ENCODE measurements at places on chromosomes 5 and 9.
A peak's percentile ranks its signal among the peaks of the same experiment; 100 is the strongest.

DNA sequence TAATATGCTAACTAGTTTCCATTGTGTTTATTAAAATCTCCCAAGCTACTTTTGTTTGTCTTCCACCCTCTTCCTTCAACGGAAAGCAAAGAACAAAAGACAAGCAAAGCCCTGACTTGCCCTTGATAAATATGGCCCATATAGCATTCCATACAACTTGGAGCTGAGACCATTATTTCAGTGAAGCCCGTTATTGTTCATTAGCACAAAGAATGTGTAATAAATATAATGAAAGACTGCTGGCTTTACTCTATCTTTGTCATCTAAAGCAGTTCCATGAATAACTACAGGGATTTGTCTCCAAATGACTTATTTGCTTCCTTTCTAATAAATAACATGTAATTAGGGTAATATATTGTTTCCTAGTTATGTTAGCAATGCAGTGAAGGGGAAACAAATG is 270.7 kb upstream of the TLE4 start:
- DNase-seq, result no peak

DNA sequence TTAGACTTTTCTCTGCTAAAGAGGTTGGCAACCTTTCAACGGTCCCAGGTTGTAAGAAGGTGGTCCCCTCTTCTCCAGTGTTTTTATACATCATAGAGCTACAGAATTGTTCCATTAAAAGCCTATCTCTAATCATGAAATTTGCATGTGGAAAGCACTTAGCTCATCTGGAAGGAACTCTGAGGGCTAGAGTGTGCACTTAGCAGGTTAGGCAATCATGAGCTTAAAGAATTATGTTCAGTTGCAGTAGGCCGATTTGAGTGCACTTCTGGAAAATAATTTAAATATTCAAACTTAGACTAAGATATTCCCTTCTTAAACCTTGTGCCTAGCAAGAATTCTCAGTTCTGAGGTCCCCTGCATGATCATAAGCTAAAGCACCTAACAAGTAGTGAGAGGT is 468.7 kb downstream of the SPATA31D1 start:
- no peak for DNase-seq

- no peak for DNase-seq
These were observed 125.0 kb downstream of the ADAMTSL1 start for GRCh38 chr9:18598969-18599368.

DNA sequence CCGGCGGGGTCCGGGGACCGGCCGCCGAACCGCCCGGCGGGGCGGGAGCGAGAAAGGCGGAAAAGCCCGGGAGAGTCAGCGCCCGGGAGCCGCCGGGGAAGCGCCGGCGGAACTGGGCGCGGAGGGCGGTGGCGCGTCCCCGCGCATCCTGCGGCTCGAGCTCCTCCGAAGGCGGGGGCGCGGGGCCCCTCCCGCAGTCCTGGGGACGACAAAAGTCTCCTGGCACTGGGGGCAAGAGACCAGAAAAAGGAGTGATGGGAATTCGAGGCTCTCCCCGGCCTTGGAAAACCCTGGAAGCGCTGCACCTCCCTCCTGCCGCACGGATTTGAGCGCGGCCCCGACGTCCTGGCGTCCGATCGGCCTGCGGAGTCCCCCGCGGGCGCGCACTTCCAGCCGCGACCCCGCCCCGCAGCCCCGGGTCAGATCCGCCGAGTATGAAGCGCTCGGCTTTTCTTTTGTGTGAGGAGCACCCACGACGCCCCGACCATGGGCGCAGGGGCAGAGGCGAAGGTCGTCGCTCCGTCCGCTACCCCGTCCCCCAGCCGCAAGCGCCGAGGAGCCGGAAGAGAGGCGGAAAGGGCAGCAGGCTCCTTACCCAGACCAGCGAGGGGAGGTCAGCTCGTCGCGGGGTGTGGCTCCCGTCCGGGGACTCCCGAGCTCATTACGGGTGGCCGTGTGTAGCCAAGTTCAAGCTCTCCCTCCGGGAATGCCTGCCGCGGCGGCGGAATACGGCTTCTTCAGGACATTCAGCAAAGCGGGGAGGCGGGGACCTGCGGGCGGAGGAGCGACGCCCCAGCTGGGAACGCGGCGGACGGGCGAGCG is at the start of gene EPB41L4A:
TSS of gene EPB41L4A (minus strand) at position 114 of the 822 bp plus-strand sequence. CDS start 238 bp downstream, outside the sequence.
- DNase-seq, result no peak

- DNase-seq, result no peak
These were observed 1.8 kb downstream of the SHB start for GRCh38 chr9:38066914-38067858.

- no peak for DNase-seq
These were observed 69.8 kb upstream of the RAI14 start for GRCh38 chr5:34586117-34586885.

GRCh38 chr9:28270156-28270555 is 696.9 kb upstream of the C9orf72 start:
- no peak for DNase-seq

DNA sequence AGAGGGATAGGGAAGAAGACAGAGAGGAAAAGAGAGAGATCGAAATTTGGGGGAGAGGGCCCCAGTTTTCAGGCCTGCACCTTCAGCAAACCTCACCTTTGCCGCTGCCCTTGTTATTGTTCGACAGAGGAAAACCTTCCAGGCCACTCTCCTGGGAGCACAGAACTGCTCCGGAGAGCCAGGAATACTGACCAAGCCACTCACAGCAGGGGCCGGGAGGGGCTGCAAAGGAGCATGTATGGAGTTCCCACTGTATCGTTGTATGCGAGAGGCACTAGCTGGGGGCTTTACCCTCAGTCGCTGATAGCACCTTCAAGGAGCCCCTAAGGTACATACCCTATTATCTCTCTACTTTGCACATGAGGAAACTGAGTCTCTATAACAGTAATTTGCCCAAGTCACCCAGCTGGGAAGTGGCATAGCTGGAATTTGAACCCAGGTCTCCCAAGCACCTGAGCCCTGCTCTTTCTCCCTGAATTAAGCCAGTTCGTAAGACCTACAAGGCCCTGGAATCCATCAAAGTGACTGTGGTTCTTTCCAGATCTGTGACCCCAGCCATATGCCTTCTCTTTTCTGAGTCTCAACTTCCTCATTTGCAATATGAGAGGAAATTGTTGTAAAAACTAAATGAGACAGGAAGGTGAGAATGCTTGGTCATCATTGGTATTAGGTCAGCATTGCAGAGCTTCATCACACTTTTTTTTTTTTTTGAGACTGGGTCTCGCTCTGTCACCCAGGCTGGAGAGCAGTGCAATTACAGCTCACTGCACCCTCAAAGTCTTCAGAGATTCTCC is 21.0 kb upstream of the FOXE1 start:
- peak; percentile 88 for DNase-seq

GRCh38 chr9:17322882-17323864 is 188.3 kb downstream of the CNTLN start:
- DNase-seq, result no peak

- DNase-seq, result no peak
These were observed 61.7 kb downstream of the PRRT1B start for GRCh38 chr9:131606896-131607567.

- DNase-seq, result no peak
These were observed 971.5 kb downstream of the EFNA5 start for GRCh38 chr5:106699198-106699597.

GRCh38 chr5:175686396-175686795 is 28.5 kb downstream of the HRH2 start:
- no peak for DNase-seq

DNA sequence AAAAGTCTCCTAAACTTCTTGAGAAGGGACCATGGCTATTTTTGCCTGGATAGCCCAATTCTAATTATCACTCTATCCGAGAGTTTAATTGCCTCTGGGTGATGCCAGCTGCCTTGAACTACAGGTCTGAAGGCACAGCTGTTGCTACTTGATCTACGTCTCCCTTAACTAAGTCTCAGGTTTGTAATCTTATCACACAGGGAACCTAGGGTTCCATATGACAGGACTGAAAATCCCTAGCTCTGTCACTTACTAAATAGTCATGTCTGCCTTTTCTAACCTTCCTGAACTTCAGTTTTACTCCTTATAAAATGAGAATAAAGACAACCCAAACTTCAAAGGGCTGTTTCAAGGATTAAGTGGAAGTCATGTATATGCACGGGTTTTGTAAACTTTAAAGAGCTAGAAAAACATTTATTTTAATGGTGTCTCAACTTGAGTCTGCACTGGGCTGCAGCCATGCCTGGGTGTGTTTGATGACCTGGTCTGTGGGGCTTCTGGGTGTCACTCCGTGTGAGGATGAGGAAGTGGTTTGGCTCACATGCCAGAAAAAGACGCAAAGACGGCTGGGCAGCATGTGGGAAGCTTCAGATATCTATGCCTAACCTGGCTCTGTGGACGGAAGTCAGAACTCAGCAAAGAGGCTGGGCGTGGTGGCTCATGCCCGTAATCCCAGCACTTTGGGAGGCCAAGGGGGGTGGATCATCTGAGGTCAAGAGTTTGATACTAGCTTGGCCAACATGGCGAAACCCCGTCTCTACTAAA is 129.3 kb upstream of the SLC44A1 start:
- peak; percentile 90 for DNase-seq

DNA sequence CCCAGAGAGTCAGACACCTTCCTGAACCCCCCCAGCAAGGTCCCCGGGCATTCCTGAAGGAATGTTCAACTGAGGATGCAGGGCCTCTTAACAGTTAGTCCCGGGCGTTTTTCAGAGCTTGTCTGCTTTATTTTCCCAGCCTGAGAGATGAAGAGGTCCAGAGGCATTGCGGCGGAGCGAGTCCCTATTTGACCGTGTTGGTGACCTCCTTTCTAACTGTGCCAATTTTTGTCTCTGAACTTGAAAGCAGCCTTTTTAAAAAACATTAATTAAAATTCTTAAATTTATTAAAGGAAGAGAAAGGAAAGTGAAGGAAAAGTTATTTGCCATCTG is 433 bp upstream of the PTAR1 start:
- peak; percentile 45 for DNase-seq

DNA sequence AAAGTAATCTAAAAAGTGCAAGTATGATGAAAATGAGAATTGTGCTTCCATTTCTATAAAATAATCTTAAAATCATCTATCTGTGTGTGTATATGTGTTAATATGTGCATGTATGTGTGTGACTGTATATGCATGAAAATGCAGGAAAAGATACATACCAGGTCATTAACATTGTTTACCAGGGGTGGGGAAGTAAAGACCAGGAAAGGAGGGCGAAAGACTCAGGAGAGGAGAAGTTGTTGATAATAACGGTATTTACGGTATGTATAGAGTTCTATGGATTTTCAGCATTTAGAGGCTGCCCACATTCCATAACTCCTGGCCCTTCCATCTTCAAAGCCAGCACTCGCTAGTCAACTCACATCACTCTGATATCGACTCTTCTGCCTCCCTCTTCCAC is 111.0 kb upstream of the SPDL1 start:
- no peak for DNase-seq

- DNase-seq, result no peak
These were observed 180.5 kb upstream of the TUT7 start for GRCh38 chr9:86534572-86535258.

GRCh38 chr9:136953771-136954269 is 1.7 kb downstream of the LCN12 start:
- no peak for DNase-seq

DNA sequence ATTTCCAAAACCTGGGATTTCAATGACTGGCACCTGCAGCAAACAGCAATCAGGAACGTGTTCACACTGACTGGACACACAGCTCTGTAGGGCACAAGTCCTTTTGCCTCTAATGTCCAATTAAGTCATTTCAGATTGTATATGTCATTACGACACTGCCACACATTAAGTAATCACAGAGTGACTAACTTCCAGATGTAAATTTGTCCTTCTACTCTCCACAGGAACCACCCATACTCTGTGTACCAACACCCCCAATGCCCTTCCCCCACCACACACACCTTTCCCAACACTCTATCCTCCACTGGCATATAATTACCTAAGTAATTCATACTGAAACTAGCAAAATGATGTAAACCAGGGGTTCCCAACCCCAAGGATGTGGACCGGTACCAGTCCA is 30.5 kb downstream of the LARS1 start:
- DNase-seq, result peak; percentile 38

- no peak for DNase-seq
These were observed 1380.1 kb upstream of the NUDT12 start for GRCh38 chr5:104942735-104943134.

- peak; percentile 5 for DNase-seq
These were observed 120.2 kb upstream of the CCDC152 start for GRCh38 chr5:42636425-42636824.

DNA sequence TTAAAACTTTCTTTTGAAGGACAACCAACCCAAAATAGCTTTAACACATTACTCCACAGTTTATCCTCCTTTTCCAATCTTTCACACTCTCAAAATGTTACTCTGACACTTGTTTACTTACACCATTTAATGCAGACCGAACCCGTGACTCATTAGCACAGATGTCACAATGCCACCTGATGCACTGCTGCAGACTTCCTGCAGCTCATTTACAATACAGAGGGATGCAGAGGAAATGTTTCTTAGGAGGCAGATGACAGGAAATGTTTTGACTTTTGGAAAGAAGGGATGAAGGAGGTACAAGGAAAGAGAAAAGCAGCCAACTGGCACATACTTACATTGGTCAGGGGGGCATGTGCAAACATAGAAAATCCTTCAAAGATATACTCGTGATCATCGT is 39.0 kb downstream of the DROSHA start:
- no peak for DNase-seq

DNA sequence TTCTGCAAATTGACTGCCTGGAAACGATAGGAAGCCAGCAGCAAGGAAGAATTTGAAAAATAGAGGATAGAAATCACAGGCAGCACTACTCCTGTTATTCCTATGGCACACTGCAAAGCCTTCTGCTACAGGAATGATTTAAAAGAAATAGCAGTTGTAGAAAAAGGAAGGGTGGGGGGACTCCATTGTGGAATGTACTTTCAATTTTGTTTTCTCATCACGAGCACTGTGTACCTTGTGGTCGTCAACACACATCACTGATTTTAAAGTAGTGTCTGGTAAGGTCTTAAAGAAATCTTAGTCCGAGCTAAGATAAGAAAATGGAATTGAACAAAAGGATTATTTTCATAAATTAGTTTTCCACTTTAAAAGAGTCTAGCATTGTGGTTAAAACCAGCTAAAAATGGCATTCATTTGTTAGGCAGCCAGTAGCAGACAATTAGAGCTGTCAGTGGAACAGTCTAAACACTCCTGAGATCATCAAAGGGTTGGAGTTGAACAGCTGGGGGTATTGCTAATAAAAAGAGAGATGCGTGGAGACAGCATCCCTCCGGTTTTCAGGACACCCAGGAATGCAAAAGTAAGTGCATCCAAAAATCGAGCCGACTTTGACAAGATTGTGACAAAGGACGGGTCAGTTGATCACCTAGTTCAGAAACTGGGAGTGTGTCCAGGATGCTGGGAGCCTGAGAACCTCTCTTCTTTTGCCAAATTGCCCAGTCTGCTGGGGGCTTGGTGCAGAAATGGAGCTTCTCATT is 97.8 kb upstream of the WWC1 start:
- no peak for DNase-seq

GRCh38 chr9:84874022-84874421 is 204.5 kb downstream of the NTRK2 start:
- DNase-seq, result no peak
